ENCODE measurements at places on chromosomes 3 and 15. TPM values are rescaled to one million over a fixed set of nuclear protein-coding genes. Genes with fewer than 3 reads are reported as not detected.

The SAXO2 gene
- polyA plus RNA-seq, result 3.1 TPM

The RBSN gene
- 12.1 TPM for polyA plus RNA-seq

The AQP9 gene
- polyA plus RNA-seq, result 0.17 TPM

The PLCL2 gene
- 21.7 TPM for polyA plus RNA-seq

The CIB1 gene
- 157 TPM for polyA plus RNA-seq

The ARHGAP11A gene
- polyA plus RNA-seq, result 0.51 TPM

The WNT5A gene
- not detected for polyA plus RNA-seq
